ENCODE measurements at places on chromosomes 11 and 22.
A peak's percentile ranks its signal among the peaks of the same experiment; 100 is the strongest.

DNA sequence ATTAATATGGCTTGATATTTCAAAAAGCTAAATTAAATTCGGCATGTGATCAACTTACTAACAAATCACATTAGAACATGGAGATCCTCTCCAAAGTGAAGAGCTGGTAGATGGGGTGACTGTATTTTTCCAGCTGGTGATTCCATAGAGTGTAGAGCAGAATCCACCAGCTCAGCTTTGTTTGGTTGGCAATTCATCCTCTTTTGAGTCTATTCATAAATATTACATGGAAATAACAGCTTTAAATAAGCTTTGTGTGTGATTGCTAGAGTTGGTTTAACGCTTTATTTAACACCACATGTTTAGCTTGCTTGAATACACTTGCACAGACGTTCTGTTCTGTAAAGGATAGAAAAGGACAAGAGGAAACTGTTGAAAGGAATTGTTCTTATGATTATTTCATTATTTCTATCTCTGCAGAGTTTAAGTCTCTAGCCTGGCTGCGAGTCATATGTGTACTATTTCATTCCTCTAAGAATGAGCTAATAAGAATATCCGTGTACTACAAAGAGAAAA lies 738.3 kb upstream of the KIRREL3 start:
- DNase-seq = no peak

GRCh38 chr22:32355760-32356159 lies 1.9 kb upstream of the RFPL3 start:
- peak; percentile 5 for DNase-seq

DNA sequence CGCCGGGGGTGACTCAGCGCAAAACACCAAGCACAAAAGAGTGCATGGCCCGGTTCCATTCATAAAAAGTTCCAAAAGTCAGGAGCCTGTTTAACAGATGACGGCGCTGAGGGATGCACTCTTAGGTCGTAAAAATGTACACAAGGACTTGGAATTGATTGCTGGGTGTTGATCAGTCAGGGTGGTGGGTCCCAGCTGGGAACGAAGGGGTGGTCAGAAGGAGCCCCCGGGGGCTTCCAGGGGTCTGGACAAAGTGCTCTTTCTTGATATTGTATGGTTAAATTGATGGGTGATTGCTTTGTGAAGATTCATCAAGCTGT lies 20.7 kb downstream of the IFITM10 start:
- no peak for DNase-seq

GRCh38 chr11:11445441-11446185 lies 92.6 kb upstream of the CSNK2A3 start:
- no peak for DNase-seq

DNA sequence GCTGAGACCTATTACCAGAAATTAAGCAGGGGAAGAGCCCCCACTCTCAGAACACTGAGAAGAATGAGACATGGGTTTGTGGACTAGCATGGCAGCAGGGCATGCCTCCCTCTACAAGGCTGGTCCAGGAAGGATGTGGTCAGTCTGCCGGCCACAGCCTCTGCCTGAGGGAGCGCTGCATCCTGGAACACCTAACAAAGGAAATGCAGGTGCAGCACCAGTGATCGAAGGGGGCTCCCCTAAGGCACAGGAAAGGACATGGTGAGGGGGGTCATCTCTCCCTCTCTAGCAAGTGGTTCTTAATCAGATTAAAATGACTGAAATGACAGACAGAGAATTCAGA lies 40.6 kb upstream of the ARL14EP start:
- no peak for DNase-seq

DNA sequence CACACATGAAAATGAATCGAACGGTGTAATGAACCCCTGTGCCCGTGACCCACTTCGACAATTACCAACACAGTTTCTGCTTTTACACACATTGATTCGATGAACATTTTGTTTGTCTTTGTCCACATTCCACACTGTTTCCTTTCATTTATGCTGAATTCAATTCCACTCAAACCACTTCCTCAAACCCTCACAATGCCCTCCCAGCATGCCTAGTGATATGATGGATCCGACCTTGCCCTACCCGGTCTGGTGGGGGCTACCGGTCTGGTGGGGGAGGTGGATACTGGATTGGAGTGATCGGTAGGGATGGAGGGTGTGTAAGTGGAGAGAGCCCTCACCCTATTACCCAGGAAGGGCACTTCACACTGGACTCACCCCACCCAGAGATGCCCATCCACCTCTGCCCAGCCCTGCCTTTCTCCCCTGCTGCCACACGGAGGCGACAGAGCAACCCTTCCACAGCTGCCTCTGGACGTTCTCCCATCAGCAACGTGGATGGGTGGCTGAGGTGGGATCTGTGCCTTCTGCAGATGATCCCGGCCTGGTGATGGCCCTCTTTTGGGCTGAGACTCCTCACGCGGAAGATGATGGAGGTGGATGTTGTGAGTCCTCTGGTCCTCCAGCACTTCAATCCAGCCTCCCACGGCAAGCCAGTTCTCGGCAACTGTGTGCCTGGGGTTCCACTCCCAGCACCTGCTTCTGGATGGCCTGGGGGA lies 33.0 kb upstream of the P2RY2 start:
- DNase-seq = no peak

DNA sequence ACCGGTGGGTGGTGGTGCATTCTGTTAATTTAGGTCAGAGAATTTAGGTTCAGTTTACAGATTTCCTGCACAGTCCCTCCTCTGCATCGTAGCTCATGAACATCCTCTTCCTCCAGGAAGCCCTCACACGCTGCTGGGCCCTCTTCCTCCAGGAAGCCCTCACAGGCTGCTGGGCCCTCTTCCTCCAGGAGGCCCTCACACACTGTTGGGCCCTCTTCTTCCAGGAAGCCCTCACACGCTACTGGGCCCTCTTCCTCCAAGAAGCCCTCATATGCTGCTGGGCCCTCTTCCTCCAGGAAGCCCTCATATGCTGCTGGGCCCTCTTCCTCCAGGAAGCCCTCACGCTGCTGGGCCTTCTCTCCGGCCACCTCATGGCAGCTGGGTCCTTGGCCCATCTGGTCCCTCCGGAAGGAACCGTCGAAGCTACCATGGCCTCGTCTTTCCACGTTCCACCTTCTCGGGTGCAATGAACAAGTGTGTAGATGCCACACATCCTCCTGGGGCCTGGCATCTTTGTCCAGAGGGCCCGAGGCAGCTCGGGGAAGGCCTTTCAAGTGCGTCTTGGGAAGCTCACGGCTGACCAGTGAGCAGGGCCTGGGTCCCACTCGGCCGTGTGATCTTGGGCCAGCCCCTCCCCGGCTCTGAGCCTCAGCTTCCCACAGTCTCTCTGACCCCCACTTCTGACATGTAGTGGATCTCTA lies 58.9 kb upstream of the PPARA start:
- no peak for DNase-seq

GRCh38 chr11:64887757-64888405 lies 9.5 kb upstream of the EHD1 start:
- DNase-seq = peak; percentile 48

GRCh38 chr22:26766510-26767350 lies 109.3 kb downstream of the MIAT start:
- DNase-seq = no peak

DNA sequence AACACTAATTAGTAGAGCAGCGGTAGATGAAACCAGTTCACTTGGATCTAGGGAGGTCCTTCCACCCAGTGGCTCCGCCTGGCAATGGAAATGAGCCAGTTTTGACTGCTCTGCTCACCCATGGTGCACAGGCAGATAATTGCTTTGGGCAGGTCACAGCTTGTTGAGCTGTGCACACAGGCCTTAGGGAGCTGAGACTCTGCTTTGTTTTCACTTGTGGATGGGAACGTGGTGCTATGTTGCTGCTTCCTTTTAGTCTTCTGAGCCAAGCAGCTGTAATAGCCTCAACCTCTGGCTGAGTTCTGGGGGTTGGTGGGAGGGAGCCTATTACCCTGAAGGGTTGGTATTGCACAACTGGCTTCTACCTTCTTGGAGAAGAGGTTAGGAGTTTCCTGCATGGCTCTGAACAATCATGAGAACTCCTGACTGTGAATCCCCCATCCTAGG lies 262.3 kb upstream of the MTNR1B start:
- DNase-seq = no peak

- DNase-seq = no peak
Measured at GRCh38 chr11:31805037-31805628, 6.0 kb downstream of the PAX6 start.

DNA sequence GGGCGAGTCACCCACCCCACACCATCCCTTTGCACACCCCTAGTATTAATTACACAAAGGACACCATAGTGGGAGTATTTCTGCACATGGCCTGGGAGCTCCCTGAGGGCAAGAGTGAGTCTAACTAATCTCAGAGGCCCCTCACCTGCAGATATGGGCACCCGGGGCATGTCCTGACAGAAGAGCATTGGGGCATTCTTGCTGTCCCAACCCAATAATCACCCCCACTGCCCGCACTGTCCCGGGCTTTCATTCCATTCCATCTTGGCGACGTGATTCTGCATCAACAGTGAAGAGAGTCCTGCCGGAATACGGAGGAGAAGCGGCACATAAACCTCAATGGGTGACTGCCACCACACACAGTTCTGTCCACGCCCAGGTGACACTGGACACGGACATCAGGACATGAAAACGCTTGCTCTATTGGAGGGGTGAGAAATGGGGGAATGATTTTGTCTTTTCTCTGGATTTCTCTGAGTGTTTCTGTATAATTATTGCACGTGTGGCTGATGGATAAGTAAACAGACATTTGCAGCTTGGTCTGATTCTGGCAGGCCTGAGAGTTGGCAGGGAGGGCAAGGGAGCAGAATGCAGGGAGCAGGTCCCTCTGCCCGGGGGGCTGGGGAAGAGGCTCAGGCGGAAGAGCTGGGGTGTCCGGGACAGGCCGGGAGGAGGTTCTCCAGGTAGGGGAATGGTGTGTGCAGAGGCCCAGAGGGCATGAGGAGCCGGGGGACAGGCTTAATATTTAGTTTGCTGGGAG lies 38.2 kb downstream of the SCUBE1 start:
- DNase-seq = no peak

DNA sequence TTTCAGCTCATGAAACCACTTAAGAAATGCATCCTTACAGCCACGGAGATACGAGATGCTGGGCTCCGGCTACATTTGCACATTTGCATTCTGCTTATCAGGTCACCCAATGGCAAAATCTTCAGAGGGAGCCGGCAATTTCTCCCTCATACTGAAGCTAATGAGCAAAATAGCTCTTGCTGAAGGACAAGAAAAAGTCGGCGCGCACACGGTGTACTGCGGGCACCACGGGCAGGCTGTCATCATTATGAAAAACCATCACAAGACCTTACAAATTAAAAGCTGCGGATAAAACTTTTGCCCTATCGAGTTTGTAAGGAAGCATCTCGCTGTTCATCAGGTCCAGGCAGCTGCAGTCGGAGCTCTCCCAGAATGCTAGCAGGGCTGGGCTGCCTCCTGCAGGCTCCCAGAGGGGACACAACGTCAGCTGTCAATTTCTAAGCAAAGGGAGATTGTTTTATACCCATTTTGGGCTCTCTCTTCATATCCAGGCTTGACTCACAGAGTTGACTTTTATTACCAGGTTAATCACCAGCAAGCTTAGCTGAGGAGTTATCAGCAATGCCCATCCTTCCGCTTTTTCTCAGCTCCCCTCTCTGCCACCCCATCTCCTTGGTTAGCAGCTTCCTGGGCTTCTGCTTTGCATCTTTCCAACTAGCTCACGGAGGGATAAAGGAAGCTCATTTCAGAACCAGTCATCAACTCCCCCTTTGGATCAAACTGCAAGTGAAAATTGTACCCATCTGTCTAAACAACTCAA lies 375.1 kb downstream of the OPCML start:
- no peak for DNase-seq

GRCh38 chr11:2674658-2675131 lies 25.1 kb downstream of the KCNQ1OT1 start:
- DNase-seq = no peak

DNA sequence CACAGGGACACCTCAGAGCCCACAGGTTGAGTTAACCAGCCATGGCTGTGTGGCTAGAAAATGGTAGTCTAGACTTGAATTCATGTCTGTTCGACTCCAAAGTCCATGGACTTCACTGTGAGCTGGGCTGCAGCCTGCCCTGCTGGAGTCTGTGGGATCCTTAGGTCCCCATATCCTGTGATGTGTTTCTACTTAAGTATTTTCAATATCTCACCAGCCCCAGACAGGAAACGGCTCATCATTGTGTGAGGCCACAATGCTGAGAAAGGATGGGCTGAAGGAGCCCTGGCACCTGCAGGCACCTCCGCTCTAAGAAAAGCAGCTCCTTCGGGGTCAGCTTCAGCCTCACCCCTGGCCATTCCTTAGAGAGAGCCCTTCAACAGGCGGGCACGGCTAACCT lies 93.1 kb downstream of the NAT10 start:
- no peak for DNase-seq

GRCh38 chr11:21931436-21932101 lies 261.3 kb upstream of the ANO5 start:
- DNase-seq = no peak

DNA sequence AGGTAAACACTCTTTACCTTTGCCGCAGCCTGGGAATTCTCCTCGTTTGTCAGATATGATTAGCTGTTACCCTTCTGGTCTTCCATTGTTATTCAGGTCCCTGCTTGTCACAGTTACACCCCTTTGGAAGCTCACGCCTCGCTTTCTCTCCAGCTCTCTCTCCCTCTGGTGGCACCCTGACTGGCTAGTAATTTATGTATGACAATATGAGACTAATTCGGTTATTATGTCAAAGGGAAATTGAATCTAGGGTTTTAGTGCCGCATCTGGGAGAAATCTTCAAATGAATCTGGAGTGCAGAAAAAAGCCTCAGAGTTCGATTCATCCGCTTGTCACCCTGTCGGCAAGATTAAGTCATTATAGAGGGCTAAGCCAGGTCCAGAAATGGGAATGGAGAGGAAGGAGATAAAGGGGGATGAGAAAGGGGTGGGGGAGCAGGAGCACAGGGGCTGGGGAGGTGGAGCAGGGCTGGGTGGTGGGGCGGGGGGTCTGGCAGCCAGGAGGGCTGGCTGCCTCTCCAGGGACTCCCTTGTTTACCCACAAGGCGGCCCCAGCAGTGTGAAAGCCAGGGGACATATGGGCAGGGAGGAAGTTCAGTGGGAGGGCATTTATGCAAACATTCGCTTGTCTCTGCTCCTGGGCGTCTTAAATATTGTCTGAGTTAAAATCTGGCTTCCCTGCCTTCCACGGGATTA lies 179.0 kb upstream of the NECTIN1 start:
- DNase-seq = no peak

DNA sequence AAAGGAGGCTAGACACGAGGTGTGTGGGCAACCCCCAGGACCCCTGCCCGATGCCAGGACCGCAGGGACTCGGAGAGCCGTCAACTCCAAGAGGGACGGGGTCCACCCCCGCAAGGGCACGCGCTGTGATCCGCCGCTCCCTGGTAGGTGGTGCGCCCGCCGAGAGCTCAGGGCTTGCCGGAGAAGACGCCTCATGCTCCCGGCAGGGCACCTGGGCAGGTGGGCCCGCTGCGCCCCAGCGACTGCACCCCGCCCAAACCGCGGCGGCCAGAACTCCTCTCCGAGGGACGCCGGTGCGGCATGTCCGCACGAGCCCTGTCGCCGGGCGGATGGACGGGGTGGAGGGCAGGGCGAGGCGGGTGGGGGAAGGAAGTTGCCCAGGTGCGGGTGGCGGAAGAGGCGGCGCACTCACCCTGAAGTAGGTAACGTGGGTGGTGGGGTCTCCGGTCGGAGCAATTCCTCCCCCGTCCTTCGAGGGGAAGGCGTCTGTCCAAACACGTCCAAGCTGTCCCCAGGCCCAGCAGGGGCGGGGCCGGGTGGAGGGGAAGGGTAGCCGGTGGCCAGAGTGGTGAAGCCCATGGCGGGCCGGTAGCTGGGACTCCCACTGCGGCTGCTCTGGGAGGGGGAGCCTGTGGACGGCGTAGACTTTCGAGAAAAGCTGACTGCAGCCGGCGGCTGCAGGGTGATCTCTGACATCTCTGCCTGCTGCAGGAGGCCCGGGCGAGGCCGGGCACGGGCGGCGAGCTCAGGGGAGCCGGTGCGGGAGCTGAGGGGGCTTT lies 37.2 kb downstream of the IGSF9B start:
- DNase-seq = no peak
